IMR-90 (cell line): ENCODE measurements at places on chromosomes 2 and 18. TPM values are rescaled to one million over a fixed set of nuclear protein-coding genes. Genes with fewer than 3 reads are reported as not detected.

GRCh38 chr2:202636213-202636513, 1.4 kb downstream of the FAM117B start:
- H3K27ac ChIP-seq, result peak overlapping the region; percentile 56
- peaks cover 2% of the 10 kb centered on the region for H3K4me1 ChIP-seq
- no peak for DNase-seq
- H3K4me3 ChIP-seq, result peak overlapping the region; percentile 60

DLGAP1 gene
- under 0.01 TPM in 1 of 2 replicates, not detected in the other for total RNA-seq

UPP2 gene
- not detected in 2 replicates for total RNA-seq

DNA sequence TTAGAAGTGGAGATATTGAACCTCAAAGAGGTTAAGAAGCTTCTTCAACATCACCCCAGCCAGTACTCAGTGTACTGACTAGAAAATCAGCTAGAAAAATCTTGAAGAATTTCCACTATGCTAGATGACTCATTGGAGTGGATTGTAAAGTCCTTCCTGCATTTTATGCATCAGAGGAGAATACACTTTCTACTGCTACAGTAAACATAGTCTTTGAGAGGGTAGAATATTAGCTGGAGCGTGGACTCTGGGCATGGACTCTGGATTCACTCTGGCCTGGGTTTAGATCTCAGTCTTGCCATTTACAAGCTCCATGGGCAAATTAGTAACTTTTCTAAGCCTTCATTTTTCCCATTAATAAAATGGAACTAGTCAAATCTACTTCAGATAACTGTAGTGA, 215.9 kb downstream of the IRS1 start:
- no peaks in the 10 kb centered on the region for H3K36me3 ChIP-seq
- peak overlapping the region; percentile 34 for H3K27ac ChIP-seq
- H3K4me3 ChIP-seq, result no peak overlapping the region
- H3K27me3 ChIP-seq, result no peaks in the 10 kb centered on the region
- peak; percentile 89 for DNase-seq

NYAP2 gene
- total RNA-seq, result not detected in 2 replicates

DNA sequence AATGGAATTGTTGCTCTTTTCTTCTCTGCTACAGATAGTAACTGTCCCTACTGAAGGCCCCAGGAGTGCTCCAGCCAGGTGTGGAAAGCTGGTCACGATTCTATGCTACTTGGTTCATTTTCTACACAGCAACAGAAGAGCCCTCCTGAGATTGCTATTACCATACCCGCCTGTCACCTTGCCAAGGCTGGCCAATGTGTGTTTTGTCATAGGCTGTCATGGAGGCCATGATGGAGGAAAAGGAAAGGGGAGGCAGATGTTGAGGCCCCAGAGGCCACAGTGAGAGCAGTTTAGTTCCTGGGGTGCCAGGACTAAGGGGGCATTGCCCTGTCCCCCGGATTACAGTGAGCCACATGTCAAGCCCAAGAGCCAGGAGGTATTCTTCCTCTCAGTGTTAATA, 952 bp downstream of the ELMOD3 start:
- H3K4me1 ChIP-seq, result peaks cover 6% of the 10 kb centered on the region
- no peaks in the 10 kb centered on the region for H3K27me3 ChIP-seq
- peaks cover 22% of the 10 kb centered on the region for H3K36me3 ChIP-seq
- H3K27ac ChIP-seq, result no peak overlapping the region; the same call in 1 of the 2 replicates
- DNase-seq, result no peak

DNA sequence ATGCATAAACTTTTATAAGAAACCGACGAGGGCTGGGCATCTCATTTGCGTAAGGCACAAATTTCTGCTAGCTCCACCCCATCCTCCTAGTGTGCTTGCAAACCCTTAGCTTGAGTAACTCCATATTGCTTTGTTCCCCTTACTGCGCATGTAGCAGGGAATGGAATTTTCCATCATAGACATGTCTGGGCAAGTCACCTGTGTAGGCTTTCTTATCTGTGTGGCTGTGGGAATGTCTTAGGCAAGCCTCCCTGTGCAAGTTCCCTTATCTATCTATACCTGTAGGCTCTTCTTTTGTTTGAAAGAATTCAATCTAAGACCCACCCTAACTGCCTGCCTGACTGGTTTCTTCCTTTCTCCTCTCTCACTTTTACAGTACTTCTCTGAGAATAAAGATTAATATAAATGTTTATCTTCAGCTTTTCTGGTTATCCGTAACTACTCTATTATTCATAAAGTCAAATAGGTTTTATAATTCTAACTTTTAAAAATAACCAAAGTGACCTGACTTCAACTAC, 217.6 kb upstream of the FIGN start:
- no peak overlapping the region for H3K4me3 ChIP-seq
- H3K36me3 ChIP-seq, result no peaks in the 10 kb centered on the region
- H3K27me3 ChIP-seq, result no peaks in the 10 kb centered on the region

SLC4A5 gene
- 0.18 TPM in 1 of 2 replicates, not detected in the other for total RNA-seq

OR6B2 gene
- total RNA-seq, result not detected in 2 replicates

ZC3H6 gene
- total RNA-seq, result 2.0 and 2.2 TPM in 2 replicates

GRCh38 chr2:111919794-111920608, 21.6 kb downstream of the MERTK start:
- no peaks in the 10 kb centered on the region for H3K36me3 ChIP-seq
- no peak overlapping the region for H3K4me3 ChIP-seq
- H3K27ac ChIP-seq, result no peak overlapping the region
- H3K4me1 ChIP-seq, result peaks cover 4% of the 10 kb centered on the region; the same call in 1 of the 2 replicates
- peaks cover 21% of the 10 kb centered on the region; the same call in 1 of the 2 replicates for H3K27me3 ChIP-seq
- DNase-seq, result no peak

- H3K27me3 ChIP-seq, result no peaks in the 10 kb centered on the region
- no peaks in the 10 kb centered on the region for H3K36me3 ChIP-seq
- no peak overlapping the region for H3K27ac ChIP-seq
- peaks cover 9% of the 10 kb centered on the region for H3K4me1 ChIP-seq
These were observed 307.9 kb downstream of the TXNL1 start for GRCh38 chr18:56330366-56331110.

DNA sequence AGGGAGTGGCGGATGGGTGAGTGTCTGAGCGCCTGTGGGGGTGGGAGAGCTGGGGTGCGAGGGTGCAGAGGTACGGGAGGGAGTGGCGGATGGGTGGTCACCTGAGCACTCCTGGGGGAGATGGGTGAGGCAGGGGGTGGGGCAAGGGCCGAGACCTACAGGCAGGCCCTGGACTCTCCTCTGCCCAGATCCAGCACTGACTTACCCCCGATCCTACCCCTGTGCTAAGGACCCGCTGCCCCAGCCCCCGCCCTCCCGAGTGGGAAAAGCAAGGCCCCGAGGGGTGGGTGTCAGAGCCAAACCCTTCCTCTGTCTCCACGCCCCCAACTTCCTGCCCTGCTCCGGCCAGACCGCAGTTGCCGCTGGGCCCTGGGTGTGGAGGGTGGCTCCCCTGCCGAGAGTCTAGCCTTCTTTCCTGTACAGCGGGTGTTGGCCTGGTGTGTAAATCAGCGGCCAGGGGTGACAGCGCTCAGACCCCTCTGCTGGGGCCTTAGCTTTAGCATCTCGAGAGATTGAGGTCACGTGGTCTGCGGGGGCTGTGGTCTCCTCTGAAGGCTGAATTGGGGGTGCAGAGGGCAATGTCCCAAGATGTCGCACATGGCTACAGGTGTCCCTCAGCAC, 12.5 kb downstream of the BOK start:
- H3K4me3 ChIP-seq, result no peak overlapping the region
- H3K4me1 ChIP-seq, result no peaks in the 10 kb centered on the region
- no peaks in the 10 kb centered on the region for H3K27me3 ChIP-seq

TBR1 gene
- total RNA-seq, result not detected in 2 replicates

TRIM43B gene
- total RNA-seq, result not detected in 2 replicates

RTP5 gene
- not detected in 2 replicates for total RNA-seq

DNA sequence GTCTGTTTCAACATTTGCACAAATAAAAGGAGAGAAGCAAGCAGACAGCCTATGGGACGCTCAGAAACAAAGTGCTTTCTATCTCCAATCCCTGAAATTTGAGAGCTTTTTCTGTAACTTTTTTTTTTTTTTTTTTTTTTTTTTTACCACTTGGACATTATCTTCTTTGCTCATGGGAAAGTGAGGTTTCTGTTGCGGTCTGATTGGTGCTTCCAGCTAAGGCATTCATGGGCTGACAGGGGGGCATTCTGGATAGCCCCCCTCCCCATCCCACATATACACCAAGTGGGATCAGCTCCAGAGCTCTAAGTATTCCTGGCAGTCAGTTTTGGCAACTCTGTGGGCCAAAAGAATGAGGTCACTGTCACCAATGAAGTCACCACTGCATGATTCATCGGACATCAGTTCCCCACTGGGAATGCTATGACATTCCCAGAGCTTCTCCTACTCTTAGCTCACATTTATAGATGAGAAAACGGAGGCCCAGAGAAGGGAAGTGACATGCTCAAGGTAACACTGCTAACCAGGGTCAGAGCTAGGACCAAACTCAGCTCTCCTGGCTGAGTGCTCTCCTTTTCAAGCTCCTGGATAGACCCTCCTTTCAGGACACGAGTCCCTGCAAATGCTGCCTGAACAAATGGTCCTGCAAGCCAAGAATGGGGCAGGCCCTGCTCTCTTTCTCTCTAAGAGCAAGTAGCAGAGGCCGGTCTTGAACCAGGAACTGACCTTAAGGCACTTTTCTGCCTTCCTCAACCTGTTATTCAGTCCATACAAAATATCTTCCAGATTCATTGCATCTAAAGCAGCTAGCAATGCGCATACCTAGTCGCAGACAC, 61.3 kb downstream of the TMEM247 start:
- peak; percentile 86 for DNase-seq
- H3K36me3 ChIP-seq, result peaks cover 2% of the 10 kb centered on the region; the same call in 1 of the 2 replicates
- no peak overlapping the region for H3K4me3 ChIP-seq

ANKRD62 gene
- total RNA-seq, result not detected in 2 replicates

CD28 gene
- not detected in 2 replicates for total RNA-seq

DNA sequence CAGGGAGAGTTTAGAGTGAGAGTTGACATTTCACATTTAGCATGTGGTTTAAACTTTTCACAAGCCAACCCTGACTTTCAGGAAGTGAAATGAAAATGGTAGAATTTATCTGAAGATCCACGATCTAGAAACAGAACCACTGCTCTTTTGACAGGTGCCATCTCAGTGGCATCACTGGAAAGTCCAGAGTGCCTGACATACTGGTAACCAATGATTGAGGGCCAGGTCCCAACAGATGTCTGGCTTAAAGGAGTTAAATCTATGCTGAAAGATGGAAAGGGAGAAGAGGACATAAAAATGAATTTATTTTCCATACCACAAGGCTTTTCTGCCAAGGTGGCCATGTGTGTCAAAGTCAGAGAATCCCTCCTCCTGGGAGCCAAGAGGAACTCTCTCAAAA, 2.7 kb downstream of the IL36G start:
- H3K4me1 ChIP-seq, result no peaks in the 10 kb centered on the region
- no peaks in the 10 kb centered on the region for H3K36me3 ChIP-seq
- DNase-seq, result no peak
- H3K4me3 ChIP-seq, result no peak overlapping the region

DNA sequence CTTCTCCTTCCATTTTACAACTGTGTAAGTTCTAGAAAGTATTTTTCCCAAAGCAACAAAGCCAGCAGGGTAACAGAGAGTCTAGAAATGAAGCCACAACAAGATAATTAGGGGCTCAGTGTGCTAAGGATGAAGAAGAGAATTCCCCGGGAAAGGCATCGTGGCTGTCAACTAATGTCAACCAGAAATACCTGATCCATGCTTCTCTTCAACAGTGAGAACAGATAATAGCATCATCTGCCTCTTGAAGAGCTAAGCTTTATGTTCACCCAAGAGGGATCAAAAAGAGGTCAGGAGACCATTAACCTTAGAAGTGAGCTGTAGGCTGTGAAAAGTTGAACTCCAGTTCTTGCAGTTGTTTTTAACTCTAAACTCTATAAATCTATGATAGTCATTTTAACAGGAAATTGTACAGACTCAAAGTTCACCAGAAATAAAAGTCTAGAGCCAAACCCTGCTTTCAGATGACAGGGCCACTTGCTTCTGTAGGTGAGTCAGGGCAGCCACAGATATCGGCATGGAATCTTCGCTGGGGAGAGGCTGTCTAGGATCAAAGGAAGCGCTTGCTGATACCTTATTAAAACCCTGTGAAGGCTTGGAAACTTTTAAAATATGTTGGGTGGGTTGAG, 540.7 kb upstream of the ID2 start:
- H3K4me3 ChIP-seq, result no peak overlapping the region
- no peak overlapping the region for H3K27ac ChIP-seq
- no peaks in the 10 kb centered on the region for H3K36me3 ChIP-seq
- DNase-seq, result no peak

- no peaks in the 10 kb centered on the region for H3K36me3 ChIP-seq
- DNase-seq, result no peak
- no peak overlapping the region for H3K4me3 ChIP-seq
- H3K4me1 ChIP-seq, result no peaks in the 10 kb centered on the region
These were observed 1392.9 kb upstream of the ACVR2A start for GRCh38 chr2:146451972-146452371.

DNA sequence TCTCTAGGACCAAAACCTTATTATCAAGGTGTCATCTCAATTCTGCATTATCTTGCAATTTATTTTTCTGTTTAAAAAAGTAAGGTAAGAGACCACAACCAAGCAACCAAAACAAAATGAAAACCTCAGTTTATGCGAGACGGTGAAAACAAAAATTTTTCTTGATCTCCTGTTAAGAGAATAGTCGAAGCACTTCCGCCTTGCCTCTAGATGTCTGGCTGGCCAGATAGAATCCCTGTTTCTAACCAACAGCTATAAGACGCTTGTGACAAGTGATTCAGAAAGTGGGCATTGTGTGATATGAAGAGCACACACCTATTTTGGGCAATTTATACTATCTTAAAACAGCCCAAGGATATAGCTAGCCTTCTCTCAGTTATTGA, 51.2 kb downstream of the MGAT5 start:
- DNase-seq, result no peak
- no peak overlapping the region for H3K4me3 ChIP-seq
- peaks cover 3% of the 10 kb centered on the region; the same call in 1 of the 2 replicates for H3K36me3 ChIP-seq

CCL20 gene
- not detected in 2 replicates for total RNA-seq

GCG gene
- total RNA-seq, result not detected in 2 replicates
